SW 1271 (cell line): ENCODE measurements at places on chromosomes 1 and 21.

- no peak for DNase-seq
These were observed 42.2 kb upstream of the TNFSF4 start for GRCh38 chr1:173249349-173249748.

- DNase-seq = no peak
These were observed 5.2 kb downstream of the ITPKB start for GRCh38 chr1:226733876-226734275.

- DNase-seq = no peak
These were observed 116.1 kb downstream of the MRPS6 start for GRCh38 chr21:34189506-34189905.

GRCh38 chr1:16900751-16901150, 5.0 kb downstream of the RNU1-2 start:
- no peak for DNase-seq

DNA sequence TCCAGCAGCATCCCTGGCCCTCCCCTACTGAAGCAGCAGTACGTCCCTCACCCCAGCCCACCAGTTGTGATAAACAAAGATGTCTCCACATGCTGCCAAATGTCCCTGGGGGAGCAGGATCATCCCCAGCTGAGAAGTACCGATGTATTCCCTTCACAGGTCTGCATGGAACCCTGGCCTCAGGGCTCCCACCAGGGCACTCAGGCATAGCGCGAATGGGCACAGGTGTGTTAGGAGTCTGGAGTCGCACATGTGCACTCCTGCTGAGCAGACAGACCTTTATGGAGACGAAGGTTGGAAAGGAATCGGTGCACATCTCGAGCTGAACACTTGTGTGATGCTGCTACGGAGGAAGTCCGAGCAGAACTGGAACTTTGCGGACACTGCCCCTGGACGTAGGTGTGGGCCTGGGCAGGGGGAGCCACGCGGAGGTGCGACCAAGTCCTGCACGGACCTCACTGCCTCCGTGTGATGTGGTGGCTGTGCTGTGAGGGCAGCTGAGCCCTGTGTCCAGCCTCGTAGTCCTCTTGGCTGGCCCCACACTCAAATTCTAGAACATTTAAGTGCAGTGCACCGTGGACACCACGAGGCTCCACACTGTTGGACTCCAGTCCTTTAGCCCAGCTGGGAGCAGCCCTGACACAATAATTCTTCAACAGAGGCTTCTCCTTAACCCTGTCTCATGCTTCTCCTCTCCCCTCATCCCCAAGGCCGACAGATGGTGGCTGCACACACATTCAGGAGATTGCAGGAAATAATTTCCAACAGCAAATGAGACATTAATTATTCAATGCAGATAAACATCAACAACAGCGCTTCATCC, 43.4 kb downstream of the RSPH1 start:
- DNase-seq = no peak

GRCh38 chr1:20552728-20553445, 514 bp downstream of the FAM43B start:
- no peak for DNase-seq

- DNase-seq = no peak
These were observed 11.2 kb downstream of the FNBP1L start for GRCh38 chr1:93459126-93459525.

- DNase-seq = no peak
These were observed 227.5 kb upstream of the LYPLAL1 start for GRCh38 chr1:218946147-218946546.

GRCh38 chr1:86201311-86201710, 44.7 kb upstream of the COL24A1 start:
- DNase-seq = no peak

DNA sequence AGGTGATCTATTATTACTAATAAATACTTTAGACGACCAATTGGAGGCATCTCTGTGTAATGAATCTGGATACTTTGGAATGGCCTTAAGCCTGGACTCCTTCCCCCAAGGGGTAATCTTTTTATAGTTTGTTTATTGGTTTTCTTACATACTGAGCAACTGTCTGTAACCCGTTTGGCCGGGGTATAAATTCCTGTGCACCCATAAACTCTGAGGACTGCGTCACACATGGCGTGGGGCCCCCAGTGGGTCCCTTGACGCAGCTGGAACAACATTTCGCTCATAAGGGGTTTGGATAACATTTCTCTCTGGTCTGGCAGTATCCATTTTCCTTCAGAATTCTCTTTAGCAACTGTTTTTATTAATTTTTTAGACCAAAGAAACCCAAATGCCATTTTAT, 26.5 kb downstream of the SCCPDH start:
- no peak for DNase-seq

DNA sequence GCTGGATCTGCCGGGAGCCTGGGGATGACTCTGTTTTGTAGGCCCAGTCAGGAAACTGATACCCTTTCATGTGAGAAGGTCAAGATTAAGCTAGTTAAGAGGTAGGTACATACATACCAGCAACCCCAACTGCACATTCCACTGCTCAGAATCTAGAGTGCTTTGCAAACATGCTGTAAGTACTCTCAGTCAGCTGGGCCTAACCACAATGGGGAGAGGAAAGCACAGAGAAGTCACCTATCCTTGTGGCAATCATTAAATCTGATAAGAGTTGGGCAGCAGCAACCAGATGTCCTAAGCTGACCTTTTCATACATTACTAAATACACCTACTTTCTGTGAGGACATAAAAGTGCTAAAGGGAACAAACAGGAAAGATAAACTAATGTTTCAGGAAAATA, 2.5 kb downstream of the ETV3 start:
- no peak for DNase-seq

GRCh38 chr1:192575499-192576189, at the start of gene RGS1:
RGS1 (plus strand) TSS chr1:192575773; CDS start chr1:192575793, 20 bp downstream.
- DNase-seq = no peak

- DNase-seq = no peak
These were observed 35.4 kb downstream of the VANGL1 start for GRCh38 chr1:115677182-115677555.

- DNase-seq = no peak
These were observed 8.9 kb downstream of the SKI start for GRCh38 chr1:2236695-2237677.

GRCh38 chr1:33392639-33393038, 38.3 kb downstream of the PHC2 start:
- no peak for DNase-seq

- DNase-seq = no peak
These were observed 349.6 kb downstream of the SMYD3 start for GRCh38 chr1:246157516-246157915.

- DNase-seq = no peak
These were observed 166.9 kb upstream of the UBE2U start for GRCh38 chr1:64036549-64036948.

- DNase-seq = no peak
These were observed 245.7 kb upstream of the RGS18 start for GRCh38 chr1:191912517-191912916.

DNA sequence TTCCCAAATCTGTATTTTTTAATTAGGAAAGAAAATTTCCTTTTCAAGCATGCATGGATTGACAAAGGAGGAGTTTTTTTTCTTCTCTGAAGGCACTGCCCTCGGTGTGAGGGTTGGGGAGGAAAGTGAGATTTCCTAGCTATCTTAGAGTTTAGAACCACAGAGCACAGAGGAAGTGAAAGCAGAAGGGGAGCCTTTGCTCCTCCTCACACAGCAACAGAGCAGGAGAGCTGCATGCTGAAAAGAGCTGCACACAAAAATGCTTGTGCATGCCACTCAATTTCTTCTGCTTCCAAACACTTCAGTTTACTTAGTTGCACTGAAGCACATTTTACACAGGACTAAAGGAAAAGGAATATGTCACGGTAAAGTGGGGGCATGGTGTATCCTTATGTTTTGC, 308.1 kb downstream of the GPATCH2 start:
- DNase-seq = no peak

DNA sequence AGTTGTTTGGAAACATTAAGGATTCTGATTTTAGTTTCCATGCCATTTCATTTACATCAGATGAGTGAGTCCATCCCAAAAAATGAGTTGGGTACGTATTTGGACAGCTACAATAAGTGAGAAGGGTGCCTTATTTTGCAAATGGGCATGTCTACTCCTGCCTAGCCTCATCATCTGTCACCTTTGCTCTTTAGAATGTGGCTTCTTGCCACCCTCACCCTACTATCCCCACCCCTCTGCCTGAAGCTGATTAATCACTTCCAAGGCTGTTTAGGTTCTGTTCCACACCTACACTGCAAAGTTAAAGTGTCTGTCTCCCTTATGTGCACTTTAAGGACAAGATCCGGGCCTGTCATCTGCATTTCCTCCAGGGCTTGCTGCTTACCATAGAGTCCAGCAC, 61.2 kb downstream of the ST6GALNAC5 start:
- no peak for DNase-seq

GRCh38 chr1:169240449-169241232, 127.0 kb downstream of the NME7 start:
- no peak for DNase-seq
